ENCODE measurements at places on chromosomes 7 and 10. TPM values are rescaled to one million over a fixed set of nuclear protein-coding genes. Genes with fewer than 3 reads are reported as not detected.

GRCh38 chr10:97349752-97350513 is 15.4 kb upstream of the FRAT2 start:
- DNase-seq: no peak

DNA sequence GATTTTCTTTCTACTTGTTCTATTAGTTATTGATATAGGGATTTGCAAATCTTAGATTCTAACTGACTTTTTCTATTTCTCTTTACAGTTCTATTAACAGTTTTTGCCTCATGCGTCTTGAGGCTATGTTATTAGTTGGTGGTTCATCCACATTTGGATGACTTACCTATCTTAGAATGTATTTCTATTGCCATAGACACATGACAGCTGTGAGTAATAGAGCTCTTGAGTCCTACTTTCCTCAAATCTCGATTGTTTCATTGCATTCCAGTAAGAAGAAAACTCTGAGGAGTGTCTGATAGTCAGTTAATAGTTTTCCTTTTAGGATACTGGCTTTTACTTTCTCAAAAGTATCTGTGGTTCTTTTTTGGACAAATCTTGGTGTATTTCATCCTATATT is 241.4 kb upstream of the ZNF32 start:
- no peak for DNase-seq

- no peak for DNase-seq
These were observed 14.4 kb upstream of the PANK1 start for GRCh38 chr10:89659143-89660131.

DNA sequence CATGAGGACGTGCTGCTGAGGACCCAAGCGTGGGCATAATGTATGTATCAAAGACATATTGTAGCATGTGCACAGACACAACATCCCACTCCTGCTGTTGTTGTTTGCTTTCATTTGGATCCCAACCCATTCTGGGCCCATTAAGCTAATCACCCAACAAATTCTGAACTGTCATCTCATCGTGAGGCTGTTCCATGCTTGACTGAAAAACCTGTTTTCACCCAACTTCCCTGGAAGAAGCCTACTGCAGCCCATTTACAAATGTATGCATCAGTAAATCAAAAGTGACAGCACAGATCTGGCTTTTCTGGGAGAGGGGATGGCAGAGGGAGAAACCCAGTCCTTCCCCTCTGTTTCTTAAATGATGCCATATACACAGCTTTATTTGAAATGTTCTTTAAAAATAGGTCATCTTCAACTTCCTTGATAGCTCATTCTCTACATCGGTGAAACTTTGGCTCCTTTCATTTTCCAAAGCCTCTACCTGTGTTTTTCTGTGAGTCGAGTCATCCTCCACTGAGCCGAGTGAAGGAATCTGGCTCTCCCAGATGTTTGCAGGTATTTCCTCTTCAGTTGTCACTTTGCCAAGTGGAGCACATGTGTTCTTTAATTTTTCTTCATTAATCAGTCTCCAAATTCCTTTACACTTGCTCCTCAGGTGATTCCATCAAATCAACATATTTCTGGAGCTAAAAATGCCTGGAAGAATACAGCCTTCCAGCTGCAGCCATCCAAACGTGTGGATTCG is 151.8 kb downstream of the CHN2 start:
- no peak for DNase-seq

MSMB gene
- total RNA-seq: 0.89 TPM
